GM12878 (cell line): ENCODE measurements at places on chromosomes 7 and 10.

- no peak for DNase-seq
These were observed 139.1 kb upstream of the CSTF2T start for GRCh38 chr10:51838471-51838870.

DNA sequence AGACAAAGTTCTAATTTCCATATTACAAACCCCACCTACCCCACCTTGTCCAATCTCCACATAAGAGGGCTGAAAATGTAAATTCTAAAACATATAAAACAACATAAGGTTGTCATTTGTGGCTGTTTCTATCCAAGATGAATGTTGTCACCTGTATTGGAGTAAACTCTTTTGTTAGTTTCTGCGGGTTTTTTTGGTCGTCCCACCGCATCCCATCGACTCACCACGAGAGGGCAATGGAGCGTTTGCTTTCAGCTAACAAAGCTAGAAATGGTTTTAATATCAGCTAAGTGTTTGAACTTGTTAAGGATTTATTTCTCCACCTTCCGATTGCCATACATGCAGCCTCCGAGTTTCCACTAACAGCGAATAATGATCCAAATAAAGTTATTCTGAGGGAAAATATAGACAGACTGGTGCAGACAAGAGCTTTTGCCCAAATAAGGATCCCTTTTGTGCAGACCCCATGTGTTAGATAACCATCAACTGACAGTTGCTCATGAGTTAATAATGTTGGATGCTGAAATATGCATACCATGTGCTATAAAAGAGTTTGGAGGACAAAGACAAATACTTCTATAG is 137.2 kb downstream of the ARID5B start:
- DNase-seq = no peak

DNA sequence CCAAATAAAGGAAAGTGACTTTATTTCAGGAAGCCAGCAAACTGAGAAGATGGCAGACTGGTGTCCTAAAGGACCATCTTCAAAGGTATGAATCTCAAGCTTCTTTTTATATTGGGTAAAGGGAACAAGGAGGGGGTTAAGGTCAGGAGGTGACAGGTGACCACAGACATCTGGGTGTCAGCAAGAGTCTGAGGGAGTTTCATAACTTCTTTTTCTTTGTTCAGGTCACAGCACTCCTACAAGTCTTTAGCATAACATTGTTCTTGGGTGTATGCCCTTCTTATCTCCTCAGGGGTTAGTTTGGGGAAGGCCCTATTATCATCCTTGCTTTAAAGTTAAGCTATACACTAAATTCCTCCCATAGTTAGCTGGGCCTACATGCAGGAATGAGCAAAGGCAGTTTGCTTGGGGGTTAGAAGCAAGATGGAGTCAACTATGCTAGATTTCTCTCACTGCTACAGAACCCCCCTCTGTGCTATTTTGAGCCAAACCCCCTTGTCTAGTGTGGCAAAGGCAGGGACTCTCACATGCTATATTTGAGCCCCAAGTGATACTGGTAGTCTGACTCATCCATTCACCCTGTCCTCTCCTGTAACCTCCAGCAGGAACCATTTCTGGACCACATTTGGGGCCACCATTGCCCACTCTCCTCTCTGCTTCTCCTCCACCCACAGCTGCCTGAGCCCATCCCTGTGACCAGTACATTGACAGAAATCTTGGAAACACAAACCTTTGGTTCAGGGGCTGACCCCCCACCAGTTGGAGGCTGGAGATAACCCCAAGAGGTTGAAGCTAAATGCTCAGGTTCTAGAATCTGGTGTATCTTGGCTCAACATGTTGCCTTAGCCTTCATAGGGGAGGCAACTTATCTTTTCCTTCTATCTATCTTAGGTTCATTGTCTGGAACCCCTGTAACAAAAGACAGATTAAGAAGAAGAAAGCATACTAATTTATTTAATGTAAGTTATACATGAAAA is 55.5 kb upstream of the LRGUK start:
- peak; percentile 16 for DNase-seq

DNA sequence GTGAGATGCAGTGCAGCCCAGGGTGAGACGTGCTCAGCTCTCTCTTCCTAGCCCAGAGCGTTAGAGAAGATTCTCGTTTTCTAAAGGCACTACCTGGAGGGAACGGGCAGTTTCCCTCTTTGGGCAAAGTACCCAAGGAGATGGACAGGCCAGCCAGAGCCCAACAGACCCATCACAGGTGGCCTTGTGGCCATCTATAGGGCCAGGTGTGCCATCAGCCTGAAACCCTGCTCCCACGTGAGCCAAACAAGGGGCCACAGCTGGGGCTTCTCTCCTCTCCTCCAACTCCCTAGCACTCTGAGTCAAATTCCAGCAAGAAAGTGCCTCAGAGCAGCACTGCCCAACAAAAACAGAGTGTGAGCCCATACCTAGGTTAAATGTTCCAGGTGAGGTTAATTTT is 22.3 kb downstream of the CHST15 start:
- DNase-seq = no peak

DNA sequence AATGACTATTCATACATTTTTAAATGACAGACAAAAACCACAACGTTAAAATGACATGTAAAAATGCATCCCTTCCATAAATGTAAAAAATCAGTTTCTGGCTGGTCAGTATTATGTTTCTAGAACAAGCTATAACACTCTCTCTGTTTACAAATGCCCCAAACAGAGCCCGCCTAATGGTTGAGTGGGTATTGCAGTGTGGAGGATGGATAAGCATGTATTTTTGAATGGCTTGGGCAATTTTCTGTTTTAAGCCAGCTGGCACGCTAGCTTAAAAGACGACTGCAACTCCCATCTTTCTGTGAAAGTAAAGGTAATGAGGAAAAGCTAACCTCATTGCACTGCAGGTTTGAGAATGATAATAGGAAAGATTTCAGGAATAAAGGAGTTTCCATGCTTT is 430.7 kb downstream of the PARD3 start:
- no peak for DNase-seq

- peak; percentile 99 for DNase-seq
These were observed 25.1 kb upstream of the DDIT4 start for GRCh38 chr10:72248468-72249151.

GRCh38 chr10:22374489-22375126 is 29.3 kb downstream of the SPAG6 start:
- DNase-seq = no peak

DNA sequence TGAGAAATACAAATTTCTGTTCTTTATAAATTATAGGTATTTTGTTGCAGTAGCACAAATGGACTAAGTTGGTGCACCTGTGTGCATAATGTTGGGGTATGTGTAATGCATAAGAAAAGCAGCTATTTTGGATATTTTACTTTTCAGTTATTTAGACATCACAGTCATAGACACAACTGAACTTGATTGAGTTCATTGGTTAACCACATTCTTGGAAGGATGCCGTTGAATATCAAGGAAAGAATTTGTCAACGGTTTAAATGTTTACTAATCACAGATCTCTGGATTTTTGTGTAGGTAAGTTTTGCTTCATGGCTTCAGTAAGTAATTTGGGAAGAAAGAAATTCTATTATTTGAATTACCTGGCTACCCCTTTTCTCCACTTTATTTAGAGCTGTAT is 4.1 kb downstream of the OTUD1 start:
- DNase-seq = no peak

DNA sequence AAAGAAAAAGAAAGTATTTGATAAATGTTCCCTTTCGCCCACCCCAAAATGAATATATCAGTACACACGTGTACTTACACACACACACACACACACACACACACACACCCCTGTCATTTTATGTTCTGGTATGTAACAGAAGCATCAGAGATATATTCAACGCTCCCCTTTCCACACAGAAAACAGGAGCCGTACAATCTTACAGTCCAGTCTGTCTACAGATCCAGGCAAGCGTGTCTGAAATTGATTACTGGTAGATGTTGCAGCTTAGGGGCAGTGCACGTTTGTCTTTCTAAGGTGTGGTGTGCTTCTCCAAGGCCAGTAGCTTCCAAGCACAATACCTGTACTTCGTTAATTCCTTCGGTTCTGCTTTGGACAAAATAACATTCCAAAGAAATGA is 143.7 kb upstream of the RNF32 start:
- DNase-seq = no peak

DNA sequence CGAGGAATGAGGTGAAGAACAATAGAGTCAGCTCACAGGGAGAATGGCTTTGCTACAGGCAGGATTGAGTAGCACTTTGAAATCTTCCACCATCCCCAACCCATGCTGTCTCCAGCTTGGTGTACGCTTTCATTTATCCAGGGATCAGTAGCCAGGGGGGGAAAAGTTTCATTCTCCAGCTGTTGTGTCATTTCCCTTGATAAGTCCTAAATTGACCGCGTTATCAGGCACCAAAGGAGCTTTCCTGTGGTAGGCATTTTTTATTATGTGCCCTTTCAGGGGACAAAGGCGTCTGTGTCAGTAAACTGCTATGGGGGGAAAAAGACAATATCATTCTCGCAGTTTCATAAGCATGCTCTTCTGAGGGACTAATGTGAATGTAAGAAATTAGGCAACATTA is 106.6 kb upstream of the YAE1 start:
- no peak for DNase-seq

- DNase-seq = no peak
These were observed 228.7 kb downstream of the SKIDA1 start for GRCh38 chr10:21296575-21297355.

GRCh38 chr7:1460821-1461645 is 1.8 kb upstream of the MICALL2 start:
- no peak for DNase-seq

DNA sequence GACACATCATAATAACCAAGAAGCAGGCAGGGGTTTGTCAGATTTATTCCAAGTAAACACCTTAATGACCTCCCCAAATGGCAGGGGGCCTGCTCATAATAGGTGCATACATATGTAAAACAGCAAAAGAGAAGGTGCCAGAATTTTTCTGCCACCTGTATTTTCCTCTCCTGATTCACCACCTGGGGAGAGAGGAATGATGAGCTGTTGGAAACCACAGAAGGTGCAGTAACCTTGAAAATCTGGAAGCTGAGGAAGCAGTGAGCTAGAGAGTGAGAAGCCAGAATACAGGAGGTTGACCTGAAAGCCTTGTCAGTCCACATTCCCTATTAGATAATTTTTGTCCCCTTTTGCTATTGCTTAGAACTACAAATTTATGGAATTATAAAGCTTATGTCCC is 46.2 kb upstream of the PDE1C start:
- no peak for DNase-seq
